ENCODE measurements at places on chromosomes 3 and 15. TPM values are rescaled to one million over a fixed set of nuclear protein-coding genes. Genes with fewer than 3 reads are reported as not detected.

DNA sequence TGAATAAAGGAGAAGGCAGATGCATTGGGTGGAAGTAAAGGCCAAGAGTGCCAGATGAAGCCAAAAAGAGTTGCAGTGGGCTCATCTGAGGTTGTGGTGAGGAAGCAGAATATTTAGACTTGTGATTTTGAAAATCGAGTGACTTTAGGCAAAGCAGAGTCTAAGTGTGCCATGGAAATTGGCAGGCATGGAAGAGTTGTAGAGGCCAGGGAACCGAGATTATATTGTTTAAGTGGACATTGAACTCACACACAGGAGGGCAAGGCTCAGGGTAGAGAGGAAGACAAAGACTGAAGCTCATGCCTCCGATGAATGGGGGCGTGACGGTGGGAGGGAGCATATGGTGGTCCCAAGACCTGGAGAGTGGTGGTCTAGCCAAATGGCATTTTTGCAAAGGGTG is 347.5 kb downstream of the EPHB1 start:
- DNase-seq = no peak

- DNase-seq = no peak
These were observed 18.8 kb downstream of the ZBBX start for GRCh38 chr3:167361306-167361705.

GRCh38 chr3:45124352-45124751 is 21.8 kb downstream of the CDCP1 start:
- DNase-seq = peak; percentile 67

GRCh38 chr3:42504334-42505127 is 2.1 kb downstream of the VIPR1 start:
- DNase-seq = no peak

CHST13 gene
- 0.52 TPM for total RNA-seq
